NCI-H460 (cell line): ENCODE measurements at places on chromosomes 5 and 9. TPM values are rescaled to one million over a fixed set of nuclear protein-coding genes. Genes with fewer than 3 reads are reported as not detected.
A peak's percentile ranks its signal among the peaks of the same experiment; 100 is the strongest.

GRCh38 chr9:71058660-71059059 lies 62.8 kb downstream of the TRPM3 start:
- DNase-seq = no peak

DNA sequence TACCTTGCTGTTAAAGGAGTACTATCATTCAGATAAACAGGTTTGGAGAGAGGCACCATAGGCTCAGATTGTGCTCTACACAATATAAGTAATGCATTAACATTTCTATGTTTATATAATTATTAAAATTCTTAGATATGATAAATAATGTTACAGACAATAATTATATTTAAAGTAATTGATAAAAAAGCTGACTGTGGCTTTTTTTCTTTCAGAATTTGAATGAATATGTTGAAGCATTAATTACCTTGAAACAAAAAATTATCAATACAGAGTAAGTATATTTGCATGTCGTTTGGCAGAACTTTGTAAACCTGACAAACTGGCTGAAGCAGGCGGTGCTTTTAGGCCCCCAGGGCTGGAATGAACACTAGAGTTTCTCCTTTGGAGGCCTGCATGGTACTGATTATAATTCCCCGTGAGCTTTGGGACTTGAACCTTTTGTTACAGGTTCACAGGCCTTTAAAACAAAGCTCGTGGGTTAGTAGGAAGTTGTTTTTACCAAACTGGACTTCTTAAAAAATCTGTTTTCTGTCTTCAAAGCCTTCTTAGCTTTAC lies 13.8 kb downstream of the ICE1 start:
- DNase-seq = no peak

DNA sequence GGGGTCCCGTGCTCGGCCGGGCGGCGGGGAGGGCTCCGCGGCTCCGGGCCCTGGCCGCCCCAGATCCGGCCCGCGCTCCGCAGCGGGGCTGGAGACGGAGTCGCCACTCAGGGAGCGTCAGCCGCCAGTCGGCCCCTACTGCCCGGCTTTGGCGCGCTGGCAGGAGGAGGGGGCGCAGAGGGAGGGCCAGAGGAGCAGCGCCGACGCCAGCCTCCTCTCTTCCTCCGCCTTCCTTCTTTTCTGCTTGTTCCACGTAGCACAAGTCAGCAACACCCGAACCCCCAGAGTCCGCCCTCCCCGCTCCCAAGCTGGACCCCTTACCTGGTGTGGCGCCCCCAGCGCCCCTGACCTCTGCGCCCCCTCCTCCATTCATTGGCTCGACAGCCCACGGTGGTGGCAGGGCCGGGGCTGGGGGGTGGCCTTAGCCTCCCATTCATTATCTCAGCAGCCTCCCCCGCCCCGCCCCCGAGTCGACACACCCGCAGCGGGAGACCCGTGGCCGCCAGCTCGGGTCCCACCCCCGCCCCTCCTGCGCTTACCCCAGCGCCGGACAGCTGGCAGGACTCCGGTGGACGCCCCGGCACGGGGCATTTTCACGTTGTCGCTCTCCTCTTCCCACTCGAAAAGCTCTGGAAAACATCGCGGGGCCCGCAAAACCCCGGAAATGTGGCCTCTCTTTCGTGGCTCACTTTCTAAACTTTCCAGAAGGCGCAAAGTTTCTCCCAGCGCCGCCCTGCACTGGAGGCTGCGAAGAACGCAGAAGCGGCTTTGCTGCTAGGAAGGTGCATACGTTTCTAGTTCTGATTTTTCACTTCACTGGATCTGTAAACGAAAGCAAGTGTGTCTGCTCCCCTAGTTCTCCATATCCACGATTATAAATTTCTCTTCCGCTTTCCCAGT lies at the start of gene LPAR1:
Gene LPAR1, minus strand, starts transcription at position 140 of the 900 bp plus-strand sequence. CDS start 66,353 bp downstream, outside the sequence.
- DNase-seq = no peak

CAAP1 gene
- 29.5 and 31.1 TPM in 2 replicates for total RNA-seq

- peak; percentile 43 for DNase-seq
Observed at GRCh38 chr9:95507464-95508241, 9.1 kb downstream of the PTCH1 start.

PHF24 gene
- total RNA-seq = not detected in 2 replicates

DNA sequence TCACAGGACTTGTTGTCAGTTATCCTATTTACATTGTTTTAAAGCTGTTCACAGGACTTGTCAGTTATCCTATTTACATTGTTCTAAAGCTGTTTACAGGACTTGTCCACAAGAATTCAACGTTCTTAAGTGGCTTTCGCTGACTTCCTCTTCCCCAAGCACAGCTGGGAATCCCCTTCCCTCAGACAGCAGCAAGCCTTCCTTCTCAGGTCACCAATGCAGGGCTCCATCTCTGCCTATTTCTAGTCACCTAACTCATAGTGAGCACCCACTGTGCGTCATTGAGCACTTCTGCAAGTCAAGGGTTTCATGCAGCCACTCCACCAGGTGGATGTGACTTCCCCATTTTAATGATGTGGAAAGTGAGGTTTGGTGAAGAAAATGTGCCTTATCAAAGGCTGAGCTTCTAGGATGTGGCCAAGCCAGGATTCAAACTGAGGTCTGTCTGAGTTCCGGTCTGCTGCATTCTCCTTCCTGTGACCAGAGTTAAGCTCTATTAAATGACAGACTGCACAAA lies 109.8 kb upstream of the ZNF462 start:
- no peak for DNase-seq

DNA sequence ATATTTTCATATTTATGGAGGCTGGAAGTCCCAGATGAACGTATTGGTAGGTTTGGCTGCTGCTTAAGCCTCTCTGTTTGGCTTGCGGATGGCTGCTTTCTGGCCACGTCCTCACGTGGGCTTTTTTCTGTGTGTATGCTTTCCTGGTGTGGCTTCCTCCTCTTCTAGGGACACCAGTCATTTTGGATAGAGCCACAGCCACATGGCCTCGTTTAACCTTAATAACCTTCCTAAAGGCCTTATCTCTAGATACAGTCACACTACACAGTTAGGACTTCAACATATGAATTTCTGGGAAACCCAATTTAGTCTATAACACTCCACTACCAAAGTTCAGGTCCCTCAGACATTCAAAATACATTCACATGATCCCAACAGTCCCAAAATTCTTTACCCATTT lies 26.9 kb downstream of the NUTM2F start:
- no peak for DNase-seq

DNA sequence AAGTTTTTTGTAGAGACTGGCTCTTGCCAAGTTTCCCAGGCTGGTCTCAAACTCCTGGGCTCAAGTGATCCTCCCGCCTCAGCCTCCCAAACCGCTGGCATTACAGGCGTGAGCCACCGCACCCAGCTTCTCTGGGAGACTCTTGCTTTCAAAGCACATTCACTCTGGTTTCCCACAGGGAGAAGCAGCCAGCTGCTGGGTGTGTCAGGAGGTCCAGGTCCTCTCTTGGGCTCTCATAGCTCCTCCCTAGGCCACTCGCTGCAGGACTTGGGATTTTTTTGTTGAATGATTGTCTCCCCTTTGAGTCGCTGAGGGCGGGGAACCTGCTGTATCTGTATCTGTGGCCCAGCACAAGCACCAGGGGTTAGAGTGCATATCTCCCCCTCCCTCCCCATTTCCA lies 68.4 kb upstream of the RAPGEF1 start:
- no peak for DNase-seq

GRCh38 chr9:14849851-14850250 lies 60.4 kb downstream of the FREM1 start:
- DNase-seq = no peak

DNA sequence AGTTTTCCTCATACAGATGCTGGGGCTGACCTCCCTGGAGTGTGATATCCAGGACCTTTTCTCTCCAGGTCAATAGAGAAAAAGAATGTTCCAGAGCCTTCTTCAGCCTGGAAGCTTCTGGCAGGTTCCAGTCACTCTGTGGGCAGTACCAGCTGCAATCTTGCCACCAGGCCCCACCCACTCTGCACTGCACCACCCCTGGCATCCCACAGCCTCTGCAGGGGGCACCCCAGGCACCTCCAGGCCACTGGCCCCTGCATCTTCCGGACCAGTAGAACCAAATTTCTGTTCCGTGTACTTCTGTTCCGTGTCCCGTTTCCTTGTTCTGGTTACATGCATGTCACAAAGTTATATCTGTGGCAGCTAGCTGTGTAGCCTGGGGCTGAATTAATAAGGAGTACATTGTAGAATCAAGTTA lies 83.3 kb upstream of the ZBTB43 start:
- DNase-seq = no peak
